Karpas-422 (cell line): ENCODE measurements at places on chromosomes 3 and 15. TPM values are rescaled to one million over a fixed set of nuclear protein-coding genes. Genes with fewer than 3 reads are reported as not detected.
A peak's percentile ranks its signal among the peaks of the same experiment; 100 is the strongest.

PIGZ gene
- total RNA-seq, result 0.37 and 1.1 TPM in 2 replicates

SLITRK3 gene
- not detected in 2 replicates for total RNA-seq

FBN1 gene
- 0.86 and 1.2 TPM in 2 replicates for total RNA-seq

PRSS50 gene
- not detected in 2 replicates for total RNA-seq

ASB14 gene
- 0.04 TPM in 1 of 2 replicates, not detected in the other for total RNA-seq

GOLGA6L10 gene
- 0.18 and 2.0 TPM in 2 replicates for total RNA-seq

GRCh38 chr3:193040836-193041672 is 123.4 kb upstream of the MB21D2 start:
- DNase-seq, result peak; percentile 86

- no peak for DNase-seq
Measured at GRCh38 chr3:127409421-127410136, 121.7 kb upstream of the PRR20G start.

DNA sequence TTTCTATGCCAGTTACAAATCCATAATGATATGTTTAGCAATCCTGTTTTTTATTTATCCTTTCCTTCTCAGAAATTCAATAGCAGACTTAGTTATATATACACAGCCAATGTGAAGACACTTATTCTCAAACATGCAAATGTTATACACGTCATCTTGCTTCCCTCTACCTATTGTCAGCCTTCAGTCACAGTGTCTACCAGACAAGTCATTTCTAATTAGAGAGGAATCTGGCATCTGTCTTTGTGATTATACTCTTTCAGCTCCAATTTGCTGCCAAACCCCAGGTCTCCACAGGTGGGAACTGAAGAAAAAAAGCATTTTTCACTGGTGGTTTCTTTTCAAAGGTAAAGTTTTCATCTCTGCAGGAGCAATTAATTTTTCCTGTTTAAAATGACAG is 793.1 kb downstream of the AGBL1 start:
- no peak for DNase-seq

DNA sequence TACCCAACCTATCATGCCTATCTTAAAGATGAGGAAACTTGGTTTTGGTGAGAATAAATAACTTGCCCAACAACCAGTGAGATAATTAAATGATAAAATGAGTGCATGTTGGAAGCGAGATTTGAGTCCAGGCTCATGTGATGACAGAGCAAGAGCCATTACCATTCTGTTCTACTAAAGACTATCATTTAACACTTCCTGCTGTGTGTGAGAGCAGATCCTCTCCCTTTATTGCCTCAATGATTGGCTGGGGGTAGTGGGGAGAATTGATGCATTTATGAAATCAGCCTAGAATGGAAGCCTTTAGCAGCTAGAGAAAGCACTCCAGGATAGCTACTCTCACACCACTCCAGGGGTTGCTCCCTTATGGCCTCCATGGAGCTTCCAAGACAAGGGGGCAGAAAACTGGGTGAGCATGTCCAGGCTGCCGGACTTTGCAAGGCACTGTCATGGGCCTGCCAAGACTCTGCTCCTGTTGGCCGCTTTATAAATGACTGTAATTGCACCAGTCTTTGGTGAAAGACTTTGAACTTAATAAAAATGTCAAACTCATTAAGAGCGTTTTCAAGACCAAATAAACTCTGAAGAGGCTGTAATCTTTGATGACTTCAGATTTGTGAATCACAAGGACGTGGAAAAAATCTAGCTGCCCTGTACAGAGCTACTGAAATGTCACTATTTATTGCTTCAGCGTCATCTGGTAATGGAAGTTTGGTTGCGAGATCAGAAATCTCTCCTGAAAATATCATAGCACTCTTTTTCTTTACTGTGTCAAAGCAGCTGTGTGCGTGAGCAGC is 209.1 kb upstream of the NR2E3 start:
- peak; percentile 21 for DNase-seq
